PC-9 (cell line): ENCODE measurements at places on chromosomes 12 and 14.
A peak's percentile ranks its signal among the peaks of the same experiment; 100 is the strongest.

GRCh38 chr14:30272848-30273832, 285.8 kb upstream of the G2E3 start:
- DNase-seq, result no peak

DNA sequence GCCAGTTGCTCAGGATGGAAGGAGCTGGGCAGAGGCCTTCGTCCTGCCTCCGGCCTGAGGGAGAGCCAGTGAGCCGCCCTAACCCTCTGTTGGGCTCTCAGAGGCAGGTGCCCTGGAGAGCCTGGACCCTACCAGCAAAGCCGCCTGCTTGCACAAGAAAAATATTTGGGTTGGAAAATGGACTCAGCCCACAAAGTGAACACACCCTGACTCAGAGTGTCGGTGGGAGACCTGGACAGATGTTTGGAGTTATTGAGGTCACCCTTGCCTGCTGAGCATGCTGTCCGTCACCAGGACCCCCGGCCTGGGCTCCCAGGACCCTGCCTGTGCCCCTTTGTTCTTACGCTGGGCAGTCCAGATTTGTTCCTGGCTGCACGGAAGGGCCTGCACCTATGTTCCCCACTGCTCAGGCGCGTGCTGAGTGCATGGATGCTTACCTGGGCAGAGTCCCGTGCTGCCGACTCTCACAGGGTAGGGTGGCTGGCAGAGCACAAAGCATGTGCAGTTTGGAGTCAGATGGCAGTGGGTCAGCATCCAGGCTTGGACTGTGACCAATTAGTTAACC, 22.4 kb downstream of the FAM181A start:
- DNase-seq, result no peak

DNA sequence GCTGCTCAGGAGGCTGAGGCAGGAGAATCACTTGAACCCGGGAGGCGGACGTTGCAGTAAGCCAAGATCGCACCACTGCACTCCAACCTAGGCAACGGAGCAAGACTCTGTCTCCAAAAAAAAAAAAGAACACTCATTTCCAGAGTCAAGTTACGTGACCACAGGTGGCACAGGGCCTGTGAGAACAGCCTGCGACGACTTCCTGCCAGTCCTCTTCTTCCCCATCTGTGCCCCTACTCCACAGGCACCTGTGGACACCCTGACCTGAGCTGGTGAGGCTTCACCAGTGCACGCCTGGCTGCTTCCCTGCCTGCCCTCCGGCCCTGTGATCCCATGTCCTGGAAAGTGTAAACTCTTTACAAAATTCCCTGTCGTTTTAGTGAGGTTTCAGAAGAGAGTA, 77.7 kb downstream of the PPP2R5C start:
- DNase-seq, result no peak

DNA sequence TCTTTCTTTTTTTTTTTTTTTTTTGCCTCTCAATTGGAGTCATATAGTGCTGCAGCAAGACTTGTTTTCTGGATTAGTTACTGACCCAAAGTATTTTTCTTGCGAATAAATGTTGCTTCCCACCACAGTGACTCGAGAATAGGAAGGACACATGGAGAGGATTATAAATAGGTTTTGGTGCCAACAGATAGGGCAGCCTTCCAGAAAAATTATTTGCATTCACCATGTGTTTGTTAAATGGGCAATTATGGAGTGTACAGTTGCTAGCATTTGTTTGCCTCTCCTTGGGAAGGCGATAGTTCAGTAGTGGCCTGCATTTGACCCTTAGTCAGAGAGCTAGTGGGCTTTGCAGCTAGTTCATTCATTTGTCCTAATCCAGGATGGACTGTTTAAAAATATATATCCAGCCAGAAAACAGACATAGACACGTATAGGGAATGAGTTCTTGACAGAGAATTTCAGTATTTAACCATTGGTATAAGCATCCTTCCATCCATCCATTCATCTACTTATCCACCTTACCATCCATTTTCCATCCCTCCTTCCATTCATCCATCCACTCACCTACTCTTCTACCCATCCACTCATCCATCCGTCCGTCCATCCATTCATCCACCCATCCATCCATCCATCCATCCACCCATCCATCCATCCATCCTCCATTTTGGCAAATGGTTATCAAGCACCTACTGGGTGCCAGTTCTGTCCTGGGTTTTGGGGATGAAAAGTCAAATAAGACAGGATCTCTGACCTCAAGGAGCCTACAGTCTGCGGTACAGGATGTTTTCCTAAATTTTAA, 67.5 kb downstream of the CHST11 start:
- no peak for DNase-seq

- DNase-seq, result peak; percentile 71
Observed at GRCh38 chr12:26853303-26854030, 20.5 kb upstream of the ITPR2 start.

- no peak for DNase-seq
Observed at GRCh38 chr14:103840014-103840413, 7.4 kb downstream of the PPP1R13B start.

DNA sequence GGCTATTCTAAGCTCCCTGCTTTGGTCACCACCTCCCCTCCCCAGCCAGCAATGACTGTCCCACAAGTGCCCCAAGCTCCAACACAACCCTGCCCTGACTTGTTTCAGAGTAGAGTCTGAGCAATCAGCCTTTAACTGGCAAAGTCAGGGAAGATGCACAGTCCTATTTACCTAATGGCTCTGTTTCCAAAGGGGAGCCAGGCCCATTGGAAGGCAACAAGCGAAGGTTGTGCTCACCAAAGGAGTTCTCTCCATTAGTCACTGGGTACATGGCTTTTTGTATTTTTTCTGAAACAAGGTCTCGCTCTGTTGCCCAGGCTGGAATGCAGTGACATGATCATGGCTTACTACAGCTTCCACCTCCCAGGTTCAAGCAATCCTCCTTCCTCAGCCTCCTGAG, 267.1 kb upstream of the CRY1 start:
- no peak for DNase-seq

DNA sequence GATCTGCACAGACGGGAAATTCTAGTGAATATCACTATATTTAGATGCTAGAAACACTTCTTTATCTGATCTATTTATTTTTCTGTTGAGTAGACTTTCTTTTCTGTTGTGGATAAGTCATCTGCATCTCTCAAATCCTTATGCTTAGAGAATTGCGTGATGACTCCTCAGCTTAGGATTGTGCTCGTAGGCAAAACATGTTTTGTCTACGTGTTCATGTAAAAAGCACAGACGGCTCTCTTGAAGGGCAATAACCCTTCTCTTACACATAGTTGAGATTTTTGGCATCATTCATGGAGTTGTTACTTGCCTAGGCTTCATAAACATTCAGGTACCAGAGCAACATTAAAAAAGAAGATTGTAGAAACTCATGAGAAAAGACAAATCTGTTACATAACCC, 18.6 kb downstream of the PPFIBP1 start:
- DNase-seq, result no peak

DNA sequence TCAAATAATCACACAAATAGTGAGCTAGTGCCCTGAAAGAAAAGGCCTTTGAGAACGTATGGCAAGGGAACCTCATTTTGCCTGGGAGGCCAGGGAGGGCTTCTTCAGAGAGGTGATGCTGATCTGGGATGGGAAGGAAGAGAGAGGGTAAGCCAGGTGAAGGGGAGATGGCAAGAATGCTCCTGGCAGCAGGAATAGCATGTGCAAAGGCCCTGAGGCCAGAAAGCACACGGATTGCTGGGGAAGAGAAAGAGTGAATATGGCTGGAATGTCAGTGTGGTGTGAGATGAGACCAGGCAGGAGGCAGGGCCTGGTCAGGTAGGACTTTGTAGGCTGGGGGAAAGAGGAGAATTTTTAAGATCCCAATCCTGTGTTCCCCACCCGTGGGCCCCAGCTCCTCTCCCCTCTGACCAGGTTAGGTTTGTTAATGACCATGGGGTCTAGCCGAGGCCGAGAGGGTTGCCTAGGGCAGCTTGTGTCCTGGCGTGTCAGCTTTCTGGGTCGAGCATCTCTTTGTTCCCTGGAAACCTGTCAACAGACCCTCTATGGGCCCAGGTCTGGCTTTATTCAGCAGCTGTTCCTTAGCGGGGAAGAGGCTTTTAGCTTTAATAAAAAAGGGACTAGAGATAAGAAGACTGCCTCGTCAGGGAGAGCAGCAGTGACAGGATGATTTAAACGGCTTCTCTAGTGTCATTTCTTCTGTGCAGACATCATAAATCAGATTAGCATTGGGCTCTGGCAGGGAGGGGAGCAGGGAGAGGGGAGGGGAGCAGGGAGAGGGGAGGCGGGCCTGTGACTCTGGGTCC, 123.4 kb downstream of the ADCK1 start:
- DNase-seq, result no peak

DNA sequence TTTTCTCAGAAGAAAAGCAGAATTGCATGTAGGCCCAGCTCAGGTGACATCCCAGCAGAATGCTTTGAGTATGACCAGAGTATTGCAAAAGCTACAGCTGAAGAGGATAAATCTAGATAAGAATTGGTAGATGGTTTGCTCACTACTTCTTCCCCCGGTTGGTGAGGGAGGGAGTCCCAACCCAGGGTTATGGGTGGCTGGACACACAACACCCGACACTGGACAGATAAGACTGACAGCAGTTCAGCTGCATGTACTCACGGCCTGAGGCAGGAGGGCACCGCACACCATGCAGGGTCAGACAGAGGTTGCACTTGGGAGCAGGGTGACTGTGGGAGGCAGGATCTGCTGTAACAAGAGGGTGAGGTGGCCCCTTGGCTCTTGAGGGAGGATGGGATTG, 1.7 kb upstream of the CLEC4C start:
- no peak for DNase-seq

DNA sequence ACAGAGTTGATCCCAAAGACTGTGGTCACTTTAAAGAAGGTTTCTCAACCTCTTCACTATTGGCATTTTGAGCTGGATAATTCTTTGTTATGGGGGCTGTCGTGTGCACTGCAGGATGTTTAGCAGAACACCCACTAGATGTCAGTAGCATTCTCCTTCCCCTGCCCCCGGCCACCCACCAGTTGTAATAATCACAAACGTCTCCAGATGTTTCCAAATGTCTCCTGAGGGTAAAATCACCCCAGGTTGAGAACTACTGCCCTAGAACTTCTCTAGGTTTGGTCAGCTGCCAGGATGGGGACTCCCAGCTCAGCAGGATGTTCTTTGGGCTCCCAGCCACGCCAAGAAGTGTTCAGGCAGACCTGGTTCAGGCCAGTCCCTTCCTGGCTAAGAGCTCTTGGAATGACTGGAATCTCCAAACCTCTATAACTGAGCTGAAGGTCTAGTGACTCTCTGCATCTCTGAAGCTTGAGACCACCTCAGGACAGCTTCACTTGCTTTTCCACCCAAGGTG, 12.5 kb upstream of the AJUBA start:
- DNase-seq, result no peak

- DNase-seq, result no peak
Observed at GRCh38 chr12:16272222-16272621, 5.3 kb downstream of the SLC15A5 start.

DNA sequence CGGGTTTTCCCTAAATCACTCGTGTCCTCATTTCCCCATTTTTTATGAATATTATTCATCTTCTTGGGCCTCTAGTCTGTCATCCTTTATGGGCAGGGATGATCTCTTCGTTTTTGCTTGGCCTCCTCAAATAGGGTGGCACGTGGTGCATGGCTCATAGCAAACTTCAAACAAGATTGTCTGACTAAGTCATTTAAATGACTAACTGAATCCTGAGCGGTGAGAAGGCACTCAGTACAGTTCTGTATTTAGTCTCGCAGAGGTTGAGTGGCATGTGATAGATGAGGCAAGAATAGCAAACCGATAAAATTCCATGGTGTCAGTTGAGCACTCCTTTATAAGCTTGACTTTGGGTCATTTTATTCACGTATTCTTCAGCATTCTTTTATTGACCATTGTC, 5.7 kb upstream of the JDP2 start:
- DNase-seq, result no peak

DNA sequence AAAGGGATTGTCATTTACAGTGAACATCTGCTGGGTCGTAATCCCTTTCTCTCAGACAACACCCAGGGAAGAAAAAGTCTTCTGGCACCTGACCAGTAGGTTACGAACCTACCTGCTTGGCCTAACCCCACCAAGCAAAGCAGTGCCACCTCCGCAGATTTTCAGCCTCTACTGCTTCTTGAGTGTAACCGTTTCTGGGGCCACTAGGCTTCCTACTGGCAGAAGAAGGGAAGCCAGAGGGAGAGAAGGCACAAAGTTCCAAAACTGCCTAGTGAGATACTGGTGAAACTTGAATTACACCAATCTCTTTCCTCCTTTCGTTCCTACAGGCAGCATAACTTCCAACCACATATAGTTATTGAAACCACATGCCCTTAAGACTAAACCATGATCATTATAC, 383.6 kb downstream of the BCAT1 start:
- no peak for DNase-seq

DNA sequence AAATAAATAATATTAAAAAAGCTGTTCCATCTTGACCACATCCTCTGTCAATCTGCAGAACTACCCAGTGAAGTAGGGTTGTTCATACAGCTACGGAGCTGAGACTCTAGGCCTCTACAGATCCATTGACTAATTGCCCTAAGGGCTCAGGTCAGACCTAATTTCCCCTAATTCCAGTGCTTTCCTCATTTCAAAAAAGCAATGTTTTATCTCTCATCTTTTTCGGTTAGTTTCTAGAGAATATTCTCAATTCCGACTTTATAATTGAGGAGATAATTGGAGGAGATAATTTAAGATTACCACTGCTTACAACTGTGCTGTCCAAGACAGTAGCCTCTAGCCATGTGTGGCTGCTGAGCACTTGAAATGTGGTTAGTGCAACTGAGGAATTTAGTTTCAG, 167.1 kb downstream of the KIF21A start:
- DNase-seq, result no peak

- DNase-seq, result no peak
Observed at GRCh38 chr12:5364036-5364770, 67.7 kb upstream of the NTF3 start.

DNA sequence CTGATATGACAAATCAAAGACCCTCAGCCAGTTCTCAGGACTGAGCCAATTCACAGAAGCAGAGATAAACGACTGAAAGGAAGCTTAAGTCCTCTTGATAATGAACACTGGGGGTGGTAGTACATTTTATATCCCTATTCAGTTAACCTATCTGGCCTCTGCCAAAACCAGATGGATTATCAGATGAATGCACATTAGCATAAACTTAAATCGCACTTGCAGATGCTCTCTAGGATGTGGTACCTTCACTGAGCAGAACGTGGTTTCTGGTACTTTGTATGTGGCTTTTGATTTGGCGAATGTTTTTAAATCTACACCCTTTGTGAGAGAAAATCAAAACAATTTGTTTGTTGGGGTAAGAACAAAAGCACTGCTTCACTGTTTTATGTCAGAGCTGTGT, 21.1 kb upstream of the TAS2R14 start:
- DNase-seq, result no peak

- DNase-seq, result no peak
Observed at GRCh38 chr14:97380539-97380941, 583.4 kb downstream of the VRK1 start.
